Smooth muscle cell of bladder (primary cell): ENCODE measurements at places on chromosomes 4 and X. TPM values are rescaled to one million over a fixed set of nuclear protein-coding genes. Genes with fewer than 3 reads are reported as not detected.

GPC4 gene
- total RNA-seq: 0.28 and 0.83 TPM in 2 replicates

F8A3 gene
- 0.55 and 1.3 TPM in 2 replicates for total RNA-seq

MAP7D2 gene
- total RNA-seq: under 0.01 and 0.09 TPM in 2 replicates

SASH3 gene
- not detected in 2 replicates for total RNA-seq

MSANTD1 gene
- total RNA-seq: 0.14 and 0.74 TPM in 2 replicates

SFRP2 gene
- total RNA-seq: 2.0 TPM in 1 of 2 replicates, not detected in the other

PPAT gene
- total RNA-seq: 10.5 and 13.5 TPM in 2 replicates

VEGFD gene
- 0.14 and 0.46 TPM in 2 replicates for total RNA-seq

DGKK gene
- not detected in 2 replicates for total RNA-seq

SPOCK3 gene
- total RNA-seq: 0.43 and 1.5 TPM in 2 replicates

MGARP gene
- 19.2 and 31.9 TPM in 2 replicates for total RNA-seq

OTUD5 gene
- 28.0 and 28.6 TPM in 2 replicates for total RNA-seq

COX7B2 gene
- not detected in 2 replicates for total RNA-seq

SLC9B1 gene
- total RNA-seq: 0.83 and 1.6 TPM in 2 replicates

MAGEC2 gene
- total RNA-seq: 0.09 and 0.14 TPM in 2 replicates

CLNK gene
- total RNA-seq: not detected in 2 replicates

OTUD6A gene
- not detected in 2 replicates for total RNA-seq

SMARCA1 gene
- total RNA-seq: 43.1 and 58.9 TPM in 2 replicates

HMGN5 gene
- total RNA-seq: 0.46 and 1.00 TPM in 2 replicates

RPS6KA6 gene
- total RNA-seq: 12.7 and 15.9 TPM in 2 replicates

KCNIP4 gene
- total RNA-seq: not detected in 2 replicates

DUSP21 gene
- not detected in 2 replicates for total RNA-seq

EFHC2 gene
- total RNA-seq: 0.28 and 0.46 TPM in 2 replicates

EGF gene
- 0.37 and 0.43 TPM in 2 replicates for total RNA-seq

IL13RA1 gene
- 53.3 and 56.0 TPM in 2 replicates for total RNA-seq

LPAR4 gene
- 0.09 TPM in 1 of 2 replicates, not detected in the other for total RNA-seq

HAUS7 gene
- total RNA-seq: 7.5 and 8.8 TPM in 2 replicates

IRF2 gene
- 26.5 and 31.8 TPM in 2 replicates for total RNA-seq

DCHS2 gene
- total RNA-seq: under 0.01 TPM in 2 replicates

GJB1 gene
- not detected in 2 replicates for total RNA-seq

TLR3 gene
- total RNA-seq: 2.0 and 2.7 TPM in 2 replicates

ADH6 gene
- total RNA-seq: not detected in 2 replicates

OTC gene
- total RNA-seq: not detected in 2 replicates

KCTD8 gene
- total RNA-seq: not detected in 2 replicates

TMEM271 gene
- not detected in 2 replicates for total RNA-seq

GPM6B gene
- total RNA-seq: 0.28 and 0.65 TPM in 2 replicates

BRS3 gene
- not detected in 2 replicates for total RNA-seq

PSAPL1 gene
- not detected in 2 replicates for total RNA-seq

CD40LG gene
- total RNA-seq: not detected in 2 replicates

TMSB15C gene
- total RNA-seq: 3.3 and 3.4 TPM in 2 replicates

UVSSA gene
- total RNA-seq: 4.0 and 6.8 TPM in 2 replicates

SSX3 gene
- not detected in 2 replicates for total RNA-seq

C4orf50 gene
- under 0.01 TPM in 1 of 2 replicates, not detected in the other for total RNA-seq

RASSF6 gene
- total RNA-seq: under 0.01 TPM in 2 replicates

GBA3 gene
- total RNA-seq: not detected in 2 replicates

DAPP1 gene
- total RNA-seq: 0.09 TPM in 1 of 2 replicates, not detected in the other

RTL5 gene
- total RNA-seq: 0.85 and 1.6 TPM in 2 replicates

PDE6B gene
- total RNA-seq: 1.1 and 1.3 TPM in 2 replicates

TMPRSS11F gene
- not detected in 2 replicates for total RNA-seq

CLDN24 gene
- total RNA-seq: not detected in 2 replicates

UBA1 gene
- 101 and 119 TPM in 2 replicates for total RNA-seq

BEND2 gene
- not detected in 2 replicates for total RNA-seq

MAPK10 gene
- total RNA-seq: 14.4 and 26.0 TPM in 2 replicates

PAGE4 gene
- not detected in 2 replicates for total RNA-seq

TCP11X2 gene
- total RNA-seq: not detected in 2 replicates
